ENCODE measurements at places on chromosomes 12 and 14.

- DNase-seq, result no peak
Observed at GRCh38 chr12:53703756-53704155, 23.5 kb downstream of the CALCOCO1 start.

- no peak for DNase-seq
Observed at GRCh38 chr14:49907186-49907585, 14.3 kb downstream of the ARF6 start.

GRCh38 chr12:53974084-53975063 is at the start of gene HOTAIR:
Gene HOTAIR (minus strand): TSS chr12:53974954.
- DNase-seq, result peak; percentile 21

GRCh38 chr14:78028471-78028870 is 141.7 kb upstream of the NRXN3 start:
- DNase-seq, result no peak

DNA sequence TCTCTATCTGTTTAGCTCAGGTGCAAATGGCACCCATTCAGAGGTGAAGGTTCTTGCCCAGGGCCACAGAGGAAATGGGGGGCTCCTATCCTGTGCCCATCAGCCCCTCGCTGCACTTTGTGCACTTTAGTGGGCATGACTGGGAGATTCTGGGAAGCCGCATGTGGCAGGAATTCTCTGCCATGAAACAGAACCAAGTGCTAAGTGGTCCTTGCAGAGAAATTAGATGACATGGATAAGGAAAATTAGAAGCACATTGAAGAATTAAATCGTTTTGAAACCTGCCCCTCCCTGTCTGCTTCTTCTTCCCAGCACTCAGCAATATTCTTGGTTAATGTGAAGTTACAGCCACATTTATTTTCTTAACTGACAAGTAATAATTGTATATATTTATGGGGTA is 185.2 kb upstream of the RTL1 start:
- DNase-seq, result no peak

DNA sequence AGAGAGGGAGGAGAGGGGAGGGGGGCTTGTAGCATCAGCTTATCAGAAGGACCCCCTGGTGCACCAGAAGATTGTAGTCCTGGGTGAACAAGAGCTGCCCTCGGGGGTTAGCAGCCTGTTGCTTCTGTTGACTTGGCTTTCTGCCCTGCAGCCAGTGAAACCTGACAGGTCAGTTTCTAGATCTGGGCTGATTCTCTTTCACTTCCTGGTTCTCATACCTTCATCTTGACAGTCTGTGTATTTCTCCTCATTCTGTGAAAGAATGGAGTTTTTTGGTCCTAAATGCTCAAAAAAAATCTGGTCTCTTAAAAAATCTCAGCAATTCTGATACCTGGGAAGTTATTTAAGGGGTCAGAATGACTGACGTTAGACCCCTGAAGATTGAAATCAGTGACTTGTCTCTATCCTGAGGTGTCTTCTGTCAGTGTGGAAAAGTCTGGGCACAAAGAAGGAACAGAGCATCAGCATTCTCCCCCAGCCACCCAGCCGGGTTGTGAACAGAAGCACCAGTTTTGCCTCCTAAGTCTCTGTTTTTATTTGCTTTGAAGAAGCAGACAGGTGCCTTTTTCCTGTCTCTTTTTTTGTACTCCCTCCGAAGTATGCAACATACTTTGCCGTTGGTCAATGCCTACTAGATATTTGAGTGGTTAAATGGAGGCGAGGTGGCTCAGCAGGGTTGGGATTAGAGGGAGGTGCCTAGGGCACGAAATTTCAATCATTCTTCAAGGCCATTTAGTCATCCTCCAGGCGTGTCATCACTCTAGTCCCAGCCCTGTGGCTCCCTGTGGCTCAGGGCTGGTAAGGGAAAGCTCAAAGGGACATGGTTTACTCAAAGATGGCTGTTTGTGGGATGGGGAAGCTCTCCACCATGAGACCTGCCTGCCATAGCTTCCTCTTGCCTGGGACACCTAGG is 24.0 kb downstream of the TTC9 start:
- DNase-seq, result no peak

GRCh38 chr14:61254808-61255526 is 26.2 kb downstream of the TMEM30B start:
- DNase-seq, result peak; percentile 31

DNA sequence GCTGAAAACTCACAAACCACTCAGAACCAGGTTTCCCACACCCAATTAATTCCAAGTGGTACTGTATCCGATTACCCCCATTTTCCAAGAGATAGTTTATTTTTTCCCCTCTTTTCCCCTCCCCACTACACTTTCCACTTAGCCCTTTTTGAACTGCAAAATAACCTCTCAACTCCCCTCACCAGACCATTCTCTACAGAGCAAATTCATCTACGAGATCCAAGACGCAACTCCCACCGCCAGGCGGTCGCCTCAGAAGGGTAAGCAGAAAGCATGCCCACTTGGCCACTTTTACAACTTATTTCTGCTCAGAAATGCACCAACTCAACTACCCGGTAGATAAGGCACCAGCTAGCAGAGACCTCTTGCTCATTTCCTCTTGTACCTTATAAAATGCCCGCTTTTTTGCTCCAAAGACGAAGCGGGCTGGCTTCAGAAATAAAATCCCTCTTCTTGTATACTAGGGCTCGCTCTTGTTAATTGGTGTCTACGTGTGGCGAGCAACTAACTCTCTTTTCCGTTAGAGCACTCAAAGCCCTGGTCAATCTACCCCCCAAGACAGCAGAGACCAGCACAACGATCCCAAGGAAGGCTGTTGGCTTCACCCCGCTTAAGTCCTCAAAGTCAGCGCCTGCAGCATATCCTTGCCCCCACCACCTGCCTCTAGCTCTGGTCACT is 910 bp upstream of the SRP54 start:
- DNase-seq, result peak; percentile 71

GRCh38 chr14:96090441-96091148 is 51.4 kb downstream of the C14orf132 start:
- peak; percentile 95 for DNase-seq

DNA sequence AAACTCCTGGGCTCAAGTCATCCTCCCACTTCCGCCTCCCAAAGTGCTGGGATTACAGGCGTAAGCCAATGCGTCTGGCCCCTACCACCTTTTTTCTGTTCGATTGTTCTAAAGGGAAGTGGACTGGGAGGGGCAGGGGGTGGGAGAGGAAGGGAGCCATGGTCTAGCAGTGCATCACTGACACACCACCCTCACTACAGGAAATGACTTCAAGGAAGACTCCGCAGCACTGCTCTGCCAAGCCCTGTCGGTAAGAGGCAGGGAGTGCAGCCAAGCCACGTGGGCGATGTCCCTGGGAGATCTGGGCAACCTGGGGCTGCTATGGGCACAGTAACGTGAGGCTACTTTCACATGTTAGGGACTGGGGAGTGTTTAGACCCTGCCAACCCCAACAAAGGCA is 18.0 kb downstream of the LRRC74A start:
- DNase-seq, result no peak

DNA sequence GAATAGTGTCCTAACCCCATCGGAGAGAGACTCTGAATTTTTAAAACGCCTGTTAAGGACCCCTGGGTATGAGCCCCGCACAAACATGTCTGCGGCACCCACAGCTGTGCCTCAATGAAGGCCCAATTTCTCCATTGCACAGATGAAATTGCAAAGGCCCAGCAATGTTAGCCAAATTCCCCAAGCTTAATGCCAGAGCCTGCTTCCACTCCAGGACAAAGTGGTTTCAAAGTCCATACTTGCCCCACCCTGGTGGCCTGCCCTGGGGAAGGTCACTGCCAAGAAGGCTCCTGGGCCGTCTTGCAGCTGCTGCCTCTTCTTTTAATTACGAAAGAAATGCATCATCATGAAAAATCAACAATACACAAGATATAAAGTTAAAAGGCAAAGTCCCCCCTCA is 1179.7 kb downstream of the VRK1 start:
- DNase-seq, result no peak

- DNase-seq, result peak; percentile 17
Observed at GRCh38 chr12:7219599-7220243, 30.2 kb downstream of the PEX5 start.

DNA sequence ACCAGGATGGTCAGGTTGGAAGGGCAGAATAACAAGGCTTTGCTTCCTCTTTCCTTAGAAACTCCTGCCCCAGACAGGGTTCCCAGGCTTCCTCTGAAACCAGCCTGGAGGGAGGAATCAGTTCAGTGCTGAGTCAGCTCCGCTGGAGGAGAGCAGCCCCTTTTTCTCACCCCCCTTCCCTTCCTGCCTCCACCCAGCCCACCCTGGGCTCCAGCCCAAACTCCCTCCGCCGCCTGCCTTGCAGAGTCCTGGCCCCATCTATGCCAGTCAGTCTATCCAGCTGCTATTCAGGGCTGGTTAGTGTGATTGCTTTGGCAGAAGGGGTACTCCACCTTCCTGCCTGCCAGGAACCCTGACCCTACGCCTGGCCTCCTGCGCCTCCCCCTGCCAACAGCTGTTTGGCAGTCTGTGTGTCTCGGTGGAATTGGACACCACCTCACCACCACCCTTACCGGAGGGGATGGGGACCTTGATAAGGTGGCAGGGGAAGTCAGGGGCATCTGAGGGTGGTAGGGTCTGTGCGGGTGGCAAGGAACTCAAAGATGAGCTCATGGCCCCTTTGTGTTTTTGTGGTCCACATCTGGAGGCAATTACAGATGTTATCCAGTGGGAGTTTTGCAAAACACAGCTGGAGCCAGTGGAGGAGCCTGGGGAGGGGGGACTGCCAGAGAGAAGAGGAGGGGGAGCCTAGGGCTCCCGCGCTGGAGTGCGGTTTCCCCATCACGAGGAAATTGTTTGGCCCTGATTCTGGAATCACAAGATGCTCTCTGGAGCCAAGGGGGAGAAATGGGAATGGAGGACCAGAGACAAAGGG is 12.2 kb downstream of the MMP14 start:
- DNase-seq, result no peak

- DNase-seq, result no peak
Observed at GRCh38 chr12:3551976-3552725, 61.1 kb downstream of the PRMT8 start.

- DNase-seq, result no peak
Observed at GRCh38 chr12:131831635-131832041, 3.4 kb downstream of the MMP17 start.
